KG1 (cell line): ENCODE measurements at places on chromosomes 3 and 15.
A peak's percentile ranks its signal among the peaks of the same experiment; 100 is the strongest.

DNA sequence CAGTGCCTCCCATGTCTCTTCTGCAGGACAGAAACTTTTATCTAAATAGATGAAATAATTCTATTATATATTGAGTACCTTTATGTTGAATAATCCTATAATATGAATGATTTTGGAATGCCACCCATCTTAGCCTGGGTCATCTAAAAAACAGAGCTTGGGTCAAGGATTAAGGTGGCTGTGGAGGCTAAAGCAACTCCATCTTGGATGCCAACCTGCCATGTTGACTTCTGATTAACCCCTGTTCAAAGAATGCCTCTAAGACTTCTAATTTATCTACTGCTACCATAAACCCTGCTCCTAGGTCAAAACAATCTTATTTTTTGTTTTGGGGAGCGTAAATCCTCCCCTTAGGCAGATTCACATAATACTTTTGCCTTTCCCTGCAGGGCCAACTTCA, 31.5 kb upstream of the C15orf39 start:
- no peak for DNase-seq

DNA sequence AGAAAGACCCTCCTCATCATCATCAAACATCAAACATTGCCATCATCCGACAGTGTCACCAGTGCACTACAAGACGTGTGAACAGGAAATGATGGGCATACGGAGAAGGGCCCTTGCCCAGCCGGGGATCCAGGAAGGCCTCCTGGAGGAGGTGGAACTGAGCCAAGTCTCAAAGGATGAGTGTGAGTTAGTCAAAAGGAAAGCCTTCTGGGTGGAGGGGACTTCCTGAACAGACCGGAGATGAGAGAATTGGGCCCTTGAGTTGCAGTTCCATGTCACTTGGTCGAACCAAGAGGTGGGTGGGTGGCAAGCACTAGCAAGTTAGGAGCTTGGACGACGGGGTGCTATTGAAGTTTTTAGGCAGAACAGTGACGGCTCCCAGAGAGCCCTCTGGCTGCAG, 8.5 kb downstream of the SEMA4B start:
- no peak for DNase-seq

GRCh38 chr15:60000824-60001609, 3.1 kb upstream of the FOXB1 start:
- no peak for DNase-seq

- no peak for DNase-seq
Measured at GRCh38 chr15:73019601-73020146, 32.6 kb upstream of the NEO1 start.

GRCh38 chr15:45544266-45545023, 21.9 kb upstream of the SLC30A4 start:
- DNase-seq = no peak

DNA sequence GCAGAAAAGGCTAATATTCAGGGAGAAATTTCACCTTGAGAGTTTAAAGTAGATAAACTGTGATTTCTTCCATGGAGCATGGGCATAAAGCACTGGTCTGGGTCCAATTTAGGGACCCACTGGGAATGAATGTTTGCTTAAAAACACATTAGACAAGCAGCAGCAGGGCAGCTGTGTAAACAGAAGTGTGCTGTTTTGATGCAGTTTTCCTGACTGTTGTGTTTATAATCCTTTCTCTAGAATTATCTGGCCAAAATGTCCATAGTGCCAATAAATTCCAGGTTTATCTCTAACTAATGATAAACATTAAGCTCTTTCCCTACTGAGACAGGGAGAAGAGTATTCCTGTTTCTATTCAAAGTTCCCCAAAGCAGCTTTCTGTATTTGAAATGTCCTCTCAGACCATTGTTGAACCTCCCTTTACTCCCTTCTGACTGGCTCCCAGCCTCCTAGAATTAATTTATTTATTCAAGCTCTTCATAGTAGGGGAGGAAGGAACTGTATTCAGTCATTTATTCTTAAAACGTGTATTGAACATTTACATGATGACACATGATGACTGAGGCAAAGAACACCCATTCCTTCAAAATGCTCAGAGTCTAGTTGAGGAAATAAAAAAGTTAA, 7.0 kb upstream of the TM4SF18 start:
- peak; percentile 58 for DNase-seq

- no peak for DNase-seq
Measured at GRCh38 chr15:99630607-99631131, 64.9 kb downstream of the MEF2A start.

- no peak for DNase-seq
Measured at GRCh38 chr3:116337229-116337628, 108.1 kb downstream of the LSAMP start.

DNA sequence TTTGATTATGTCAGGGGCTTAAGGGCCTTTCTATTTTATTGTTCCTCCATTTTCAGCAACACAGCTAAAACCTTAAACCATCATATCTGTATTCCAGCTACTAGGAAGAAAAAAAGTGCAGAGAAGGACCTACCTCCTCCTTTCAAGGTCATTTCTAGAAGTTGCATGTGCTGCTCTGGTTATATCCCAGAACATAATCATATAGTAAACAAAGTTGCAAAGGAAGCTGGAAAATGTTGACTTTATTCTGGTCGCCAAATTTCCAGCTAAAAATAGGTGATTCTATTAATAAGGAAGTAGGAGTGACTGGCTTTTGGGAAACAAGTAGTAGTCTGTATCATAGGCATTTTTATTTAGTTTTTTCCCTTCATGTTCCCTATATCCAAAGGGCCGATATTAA, 21.3 kb upstream of the B3GALNT1 start:
- DNase-seq = no peak

GRCh38 chr3:37466660-37467359, 292.4 kb upstream of the LRRFIP2 start:
- DNase-seq = no peak

- DNase-seq = no peak
Measured at GRCh38 chr3:52196977-52197376, 983 bp upstream of the ALAS1 start.

GRCh38 chr3:113532698-113533533, 561 bp downstream of the SIDT1 start:
- DNase-seq = no peak

DNA sequence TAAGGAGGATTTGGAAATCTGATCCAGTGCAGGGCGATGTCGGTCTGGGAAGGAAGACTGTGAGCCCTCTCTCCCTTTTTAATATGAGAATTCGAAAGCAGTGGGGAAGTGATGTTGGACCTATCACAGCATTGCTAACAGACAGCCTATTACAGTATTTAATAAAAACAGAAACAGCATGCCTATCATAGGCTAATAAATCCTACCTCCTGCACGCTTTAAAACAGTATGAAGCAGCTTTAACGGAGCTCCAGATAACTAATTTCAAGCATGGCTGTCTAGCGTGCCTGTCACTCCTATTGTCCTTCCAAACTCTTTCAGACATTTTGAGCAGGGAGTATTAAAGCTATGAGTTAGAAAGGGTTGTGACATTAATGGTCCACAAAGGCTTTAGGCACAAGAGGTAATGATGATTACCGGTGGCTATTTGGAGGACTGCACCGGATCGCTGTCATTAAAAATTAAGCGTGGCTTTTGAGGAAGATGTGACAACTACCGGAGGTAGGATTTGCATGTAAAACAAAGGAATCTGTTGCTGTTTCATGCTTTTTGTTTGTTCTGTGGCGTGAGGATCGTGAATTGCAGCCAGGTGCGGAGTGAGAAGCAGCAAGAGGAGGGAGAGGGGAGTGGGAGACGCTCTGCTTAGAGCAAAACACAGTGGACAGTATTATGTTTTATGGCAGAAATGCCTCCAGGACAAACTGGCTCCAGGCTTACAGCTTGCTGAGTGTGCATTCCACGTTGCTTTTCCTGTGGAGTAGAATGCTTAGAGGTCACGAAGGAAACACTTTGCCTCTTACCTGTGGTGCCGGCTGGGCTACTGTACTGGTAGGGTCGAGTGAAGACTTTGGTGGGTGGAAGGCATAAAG, at the start of gene KCNMB2:
Gene KCNMB2, plus strand, starts transcription at position 226 of the 869 bp plus-strand sequence.
- DNase-seq = no peak

GRCh38 chr3:66577426-66578203, 76.8 kb upstream of the LRIG1 start:
- DNase-seq = no peak

- DNase-seq = no peak
Measured at GRCh38 chr3:37505415-37505814, 331.0 kb upstream of the LRRFIP2 start.

GRCh38 chr15:88331291-88331690, 74.8 kb upstream of the NTRK3 start:
- no peak for DNase-seq

GRCh38 chr3:60552581-60552980, 698.7 kb downstream of the FHIT start:
- DNase-seq = no peak

- DNase-seq = no peak
Measured at GRCh38 chr15:70703096-70703878, 60.1 kb downstream of the UACA start.

DNA sequence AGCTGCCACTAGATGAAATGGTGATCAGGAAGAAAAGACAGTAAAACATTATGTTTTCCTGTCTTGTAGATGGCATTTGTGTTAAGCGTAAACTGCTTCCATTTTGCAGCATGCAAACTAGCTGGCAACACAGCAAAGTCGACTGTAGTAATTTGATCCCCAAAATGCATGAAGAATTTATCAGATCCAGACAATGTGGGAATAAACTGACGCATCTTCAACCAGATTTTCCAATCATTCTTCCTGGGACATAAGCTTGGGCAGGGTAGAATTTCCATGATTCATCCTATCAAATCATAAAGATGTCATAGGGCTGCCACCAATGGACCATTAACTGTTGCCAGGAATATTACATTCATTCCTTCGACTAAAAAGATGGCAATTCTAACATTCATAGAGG, 260.3 kb downstream of the ERC2 start:
- no peak for DNase-seq

- no peak for DNase-seq
Measured at GRCh38 chr3:56491566-56491965, 23.3 kb upstream of the ERC2 start.

DNA sequence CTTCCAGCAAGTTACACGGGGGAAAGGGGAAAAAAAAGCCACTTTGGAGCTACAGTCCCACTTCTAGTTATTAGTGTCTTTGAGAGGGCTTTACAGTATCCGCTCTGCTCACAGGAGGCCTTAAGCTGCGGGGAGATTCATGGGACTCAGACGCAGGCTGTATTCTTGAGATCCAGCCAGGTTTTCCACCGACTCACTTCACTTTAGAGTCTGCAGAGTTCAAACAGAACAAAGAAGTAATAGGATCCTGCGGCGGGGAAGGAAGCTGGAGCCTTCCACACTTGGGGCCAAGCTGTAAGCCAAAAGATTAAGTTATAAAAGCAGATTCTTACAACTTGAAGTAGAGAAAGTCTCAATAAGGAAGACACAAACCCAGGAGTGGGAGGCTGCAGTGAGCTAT, 60.2 kb upstream of the FAM174B start:
- DNase-seq = no peak

GRCh38 chr3:152126260-152126659, 142.5 kb upstream of the MBNL1 start:
- no peak for DNase-seq

- DNase-seq = no peak
Measured at GRCh38 chr3:29708884-29709283, 428.0 kb downstream of the RBMS3 start.

DNA sequence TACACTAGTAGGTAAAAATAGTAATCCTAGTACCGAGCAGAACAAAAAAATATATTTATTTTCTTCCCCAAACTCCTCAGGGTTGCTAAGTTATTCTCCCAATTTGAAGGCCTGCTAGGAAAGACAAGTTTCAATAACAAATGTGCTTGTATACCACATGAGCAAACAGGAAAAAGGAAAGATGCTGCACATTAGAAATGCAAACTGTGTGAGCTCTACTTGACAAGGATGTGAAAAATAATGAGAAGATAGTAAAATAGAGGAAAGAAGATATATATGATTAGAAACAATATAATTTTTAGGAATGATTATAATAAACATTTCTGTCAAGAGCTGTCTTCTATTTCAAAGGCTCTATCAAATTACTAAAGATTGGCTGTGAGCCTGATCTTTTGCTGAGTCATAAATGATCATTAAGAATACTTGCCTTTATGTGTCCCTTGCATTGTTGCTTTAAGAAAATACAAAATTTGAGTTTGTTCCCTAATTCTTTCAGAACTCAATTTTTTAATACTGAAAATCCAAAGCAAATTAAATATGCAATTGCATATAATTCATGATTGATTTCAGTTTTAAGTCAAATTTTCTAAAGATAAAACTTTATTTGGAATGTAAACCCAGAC, 174.2 kb downstream of the NEK10 start:
- DNase-seq = no peak

- DNase-seq = no peak
Measured at GRCh38 chr3:82839871-82840270, 1078.4 kb upstream of the GBE1 start.

DNA sequence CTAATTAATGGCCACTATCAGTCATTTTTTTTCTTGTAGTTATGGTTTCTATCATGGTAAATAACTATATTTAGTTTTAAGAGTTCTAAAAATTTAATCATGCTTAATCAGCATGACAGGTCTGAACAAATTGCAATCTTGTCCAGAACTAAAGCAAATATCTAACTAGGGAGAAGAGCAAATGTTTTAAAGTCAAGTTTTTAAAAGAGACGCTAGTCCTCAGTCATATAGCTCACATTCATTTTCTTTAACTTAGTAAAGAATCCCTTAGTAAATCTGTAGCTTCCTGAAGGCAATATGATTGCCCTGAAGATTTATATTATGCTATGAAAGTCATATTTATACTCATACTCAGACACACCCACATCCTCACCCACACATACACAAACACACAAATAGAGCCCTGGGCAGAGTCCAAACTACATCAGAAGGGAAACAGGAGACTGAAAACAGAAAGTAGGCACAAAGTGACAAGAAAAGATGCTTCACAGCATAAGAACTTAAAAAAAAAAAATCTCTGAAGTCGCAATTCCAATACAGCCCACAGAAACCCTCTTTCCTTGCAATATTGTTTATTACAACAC, 1149.1 kb downstream of the SI start:
- no peak for DNase-seq

GRCh38 chr3:138696666-138697370, 88.2 kb downstream of the FAIM start:
- DNase-seq = no peak

DNA sequence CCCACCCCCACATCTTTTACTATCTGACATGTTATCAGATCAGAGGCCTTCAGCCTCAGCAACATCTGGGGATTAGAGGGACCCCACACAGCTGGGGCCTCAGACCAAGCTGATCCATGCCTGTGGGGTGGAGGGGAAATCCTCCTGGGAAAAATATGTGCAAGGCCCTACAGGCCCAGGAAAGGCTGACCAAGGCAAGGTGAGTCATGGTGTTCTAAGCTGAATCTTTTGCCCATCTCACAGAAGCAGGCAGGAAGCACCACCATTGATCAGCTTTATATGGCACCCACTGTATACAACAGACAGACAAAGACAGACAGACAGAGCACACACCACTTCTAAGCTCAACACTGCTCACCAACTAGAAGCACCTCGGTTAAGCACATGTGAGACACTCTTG, 12.4 kb upstream of the PARP6 start:
- DNase-seq = no peak

GRCh38 chr3:146702237-146702636, 97.1 kb upstream of the PLSCR5 start:
- no peak for DNase-seq

- DNase-seq = no peak
Measured at GRCh38 chr3:116981089-116981488, 271.5 kb downstream of the TUSC7 start.

GRCh38 chr15:99413955-99414754, 151.6 kb upstream of the MEF2A start:
- no peak for DNase-seq

- DNase-seq = no peak
Measured at GRCh38 chr3:172987273-172987672, 153.8 kb downstream of the SPATA16 start.
